ENCODE measurements at places on chromosomes 13 and 19.

GRCh38 chr19:6362351-6362801, 1.0 kb downstream of the CLPP start:
- peak; percentile 57 for DNase-seq

- peak; percentile 71 for DNase-seq
Observed at GRCh38 chr19:45492627-45493470, 4.0 kb downstream of the RTN2 start.

GRCh38 chr19:403221-404027, 5.5 kb downstream of the C2CD4C start:
- no peak for DNase-seq

DNA sequence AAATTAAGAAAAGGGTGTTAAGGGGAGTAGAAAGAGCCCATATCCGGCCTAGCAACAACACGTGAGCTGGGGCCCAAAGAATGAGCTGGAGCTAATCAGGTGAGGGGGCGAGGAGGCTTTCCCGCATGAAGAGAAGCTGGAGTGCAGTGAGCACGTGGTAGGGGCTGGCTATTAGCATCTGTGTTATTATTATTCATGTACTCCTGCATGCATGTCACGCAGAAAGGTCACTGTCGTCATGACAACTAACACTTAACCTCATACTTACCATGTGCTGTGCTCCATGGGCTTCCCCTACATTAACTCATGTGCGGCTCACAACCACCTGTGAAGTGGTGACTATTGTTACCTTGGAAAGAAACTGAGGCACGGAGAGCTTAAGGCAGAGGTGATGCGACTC, 227.6 kb upstream of the UBL3 start:
- no peak for DNase-seq

DNA sequence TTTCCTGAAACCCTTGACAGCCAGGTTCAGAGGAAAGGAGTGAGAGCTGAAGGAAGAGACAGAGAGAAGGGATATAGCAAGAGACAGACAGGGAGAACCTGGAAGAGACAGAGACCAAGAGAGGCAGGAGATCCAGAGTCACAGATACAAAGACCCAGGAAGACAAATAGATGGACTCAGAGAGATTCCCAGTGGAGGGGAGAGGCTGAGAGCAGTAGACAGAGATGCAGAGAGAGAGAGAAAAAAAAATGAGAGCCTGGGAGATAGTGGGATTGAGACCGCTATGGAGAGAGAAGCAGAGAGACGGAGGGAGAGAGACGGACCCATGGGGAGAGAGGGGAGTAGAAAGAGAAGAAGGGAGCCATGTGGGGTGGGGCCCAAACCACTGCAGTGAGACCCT, 763 bp downstream of the FXYD7 start:
- DNase-seq: no peak

- no peak for DNase-seq
Observed at GRCh38 chr19:2551172-2551863, 75.4 kb downstream of the GADD45B start.

DNA sequence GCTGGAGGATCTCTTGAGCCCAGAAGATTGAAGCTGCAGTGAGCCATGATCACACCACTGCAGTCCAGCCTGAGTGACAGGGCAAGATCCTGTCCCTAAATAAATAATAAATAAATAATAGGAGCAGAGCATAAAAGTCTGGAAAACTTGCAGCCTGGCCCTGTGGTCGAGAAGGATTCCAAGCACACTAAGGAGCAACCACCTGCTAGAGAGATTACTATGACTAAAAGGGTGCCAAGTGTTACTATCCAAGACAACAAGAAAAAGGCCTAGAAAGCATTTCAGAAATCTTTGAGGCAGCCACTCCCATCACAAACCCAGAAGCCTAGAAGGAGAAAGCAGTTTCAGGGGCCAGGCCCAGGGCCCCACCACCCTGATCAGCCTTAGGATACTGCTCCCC, 46.1 kb downstream of the LHFPL6 start:
- DNase-seq: no peak

DNA sequence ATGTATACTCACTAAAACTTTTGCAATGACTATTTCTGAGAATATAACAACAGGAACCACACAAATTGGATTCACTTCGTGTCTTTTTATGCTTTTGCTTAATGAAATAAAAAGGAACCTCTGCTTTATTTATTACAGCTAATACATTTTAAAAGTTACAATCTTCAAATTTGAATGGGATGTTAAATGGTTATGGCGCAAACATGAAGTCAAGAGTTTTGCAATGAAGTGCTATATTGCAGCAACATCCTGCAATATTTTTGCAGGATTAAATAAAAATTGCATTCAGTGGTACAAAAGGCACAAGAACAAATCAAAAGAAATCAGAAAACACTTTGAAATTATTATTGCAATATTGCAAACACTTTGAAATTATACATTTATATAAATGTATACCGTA, 1519.0 kb upstream of the MIR17HG start:
- no peak for DNase-seq

GRCh38 chr13:48449656-48450055, 36.7 kb upstream of the LPAR6 start:
- DNase-seq: peak; percentile 21

GRCh38 chr13:100063333-100063732, 25.6 kb upstream of the PCCA start:
- no peak for DNase-seq

GRCh38 chr13:51804295-51805172, 571 bp upstream of the DHRS12 start:
- DNase-seq: no peak

GRCh38 chr19:49890349-49891311, 6.1 kb downstream of the IL4I1 start:
- no peak for DNase-seq

- no peak for DNase-seq
Observed at GRCh38 chr13:113202912-113203311, 5.6 kb downstream of the PCID2 start.

DNA sequence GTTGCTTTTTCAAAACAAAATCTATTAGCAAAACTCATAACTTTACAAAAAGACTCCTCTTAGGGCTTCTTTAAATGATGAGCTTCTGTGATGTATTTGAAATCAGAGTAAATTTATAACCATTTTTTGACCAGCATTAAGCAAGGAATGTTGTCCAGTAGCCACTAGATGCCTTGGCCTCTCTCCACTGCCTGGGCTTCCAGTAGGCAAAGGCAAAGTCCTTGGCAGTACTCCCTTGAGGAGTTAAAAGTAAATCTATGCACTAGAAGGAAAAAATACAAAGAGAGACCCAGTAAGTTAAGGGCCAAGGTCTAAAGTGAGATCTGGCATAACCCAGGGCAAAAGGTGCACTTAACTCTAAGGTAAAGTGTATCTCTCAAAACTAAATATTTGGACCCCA, 9.5 kb downstream of the SERPINE3 start:
- no peak for DNase-seq

GRCh38 chr13:77338329-77338728, 11.4 kb upstream of the MYCBP2 start:
- no peak for DNase-seq

DNA sequence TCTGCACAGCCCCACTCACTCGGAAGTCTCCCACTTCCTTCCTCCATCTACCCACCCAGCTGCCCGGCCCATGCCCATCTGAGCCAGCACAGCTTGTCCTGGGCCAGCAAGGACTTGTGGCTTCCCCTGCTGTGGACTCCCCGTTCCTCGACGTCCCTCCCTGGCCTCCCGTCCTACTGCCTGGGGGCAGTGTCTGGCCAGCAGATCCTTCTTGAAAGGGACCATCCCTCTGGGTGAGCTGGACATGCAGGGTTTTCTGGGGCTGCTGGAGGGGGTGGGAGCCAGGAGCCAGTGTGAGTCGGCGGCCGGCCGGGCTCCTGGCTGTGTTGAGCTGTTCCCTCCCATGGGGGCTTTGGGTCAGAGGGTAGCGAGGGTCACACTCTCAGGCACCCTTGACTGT, 26.7 kb downstream of the CRTC1 start:
- no peak for DNase-seq

DNA sequence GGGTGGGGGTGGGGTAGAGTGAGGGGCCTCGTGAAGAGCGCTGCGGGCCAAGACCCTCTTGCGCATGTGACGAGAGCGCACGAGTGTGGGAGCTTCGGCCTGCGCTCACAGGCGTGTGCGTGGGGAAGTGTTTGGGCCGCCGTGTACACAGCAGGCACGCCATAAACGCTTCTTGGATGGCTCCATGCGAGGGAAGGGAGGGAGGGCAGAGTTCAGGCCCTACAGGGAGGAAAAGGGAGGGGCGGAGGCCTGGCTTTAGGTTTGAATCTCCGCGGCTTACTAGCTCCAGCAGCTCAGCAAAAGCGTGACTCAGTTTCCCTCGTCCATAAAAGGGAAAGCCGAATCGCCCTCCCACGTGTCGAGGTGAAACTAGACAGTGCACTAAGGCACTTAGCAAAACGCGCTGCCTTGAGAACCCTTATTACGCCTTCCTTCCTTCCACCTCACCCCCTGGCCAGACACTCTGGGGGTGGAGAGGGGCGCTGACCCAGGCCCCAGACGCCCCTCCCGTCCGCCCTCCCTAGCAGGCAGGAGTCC, 12.5 kb downstream of the GADD45B start:
- DNase-seq: no peak

- DNase-seq: peak; percentile 81
Observed at GRCh38 chr19:2084993-2085720, 11.0 kb downstream of the MOB3A start.

GRCh38 chr19:45163156-45163555, 2.4 kb upstream of the NKPD1 start:
- DNase-seq: no peak

DNA sequence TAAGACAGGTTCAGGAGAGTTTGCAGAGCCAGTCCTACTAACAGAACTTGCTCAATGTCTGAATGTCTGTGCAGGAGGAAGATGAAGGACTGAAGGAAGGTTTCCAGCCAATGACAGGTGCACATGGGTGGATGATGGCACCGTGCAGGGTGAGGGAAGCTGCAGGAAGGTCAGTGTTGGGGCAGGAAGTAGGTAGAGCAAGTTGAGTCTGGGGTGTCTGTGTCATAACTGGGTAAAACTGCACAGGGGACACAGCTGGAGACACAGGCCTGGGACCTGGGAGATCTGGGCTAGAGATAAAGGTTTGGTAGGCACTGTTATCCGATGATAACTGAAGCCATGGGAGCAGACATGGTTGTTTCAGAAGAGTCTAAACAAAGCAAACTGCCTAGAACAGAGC, 116.9 kb downstream of the USP12 start:
- DNase-seq: no peak

DNA sequence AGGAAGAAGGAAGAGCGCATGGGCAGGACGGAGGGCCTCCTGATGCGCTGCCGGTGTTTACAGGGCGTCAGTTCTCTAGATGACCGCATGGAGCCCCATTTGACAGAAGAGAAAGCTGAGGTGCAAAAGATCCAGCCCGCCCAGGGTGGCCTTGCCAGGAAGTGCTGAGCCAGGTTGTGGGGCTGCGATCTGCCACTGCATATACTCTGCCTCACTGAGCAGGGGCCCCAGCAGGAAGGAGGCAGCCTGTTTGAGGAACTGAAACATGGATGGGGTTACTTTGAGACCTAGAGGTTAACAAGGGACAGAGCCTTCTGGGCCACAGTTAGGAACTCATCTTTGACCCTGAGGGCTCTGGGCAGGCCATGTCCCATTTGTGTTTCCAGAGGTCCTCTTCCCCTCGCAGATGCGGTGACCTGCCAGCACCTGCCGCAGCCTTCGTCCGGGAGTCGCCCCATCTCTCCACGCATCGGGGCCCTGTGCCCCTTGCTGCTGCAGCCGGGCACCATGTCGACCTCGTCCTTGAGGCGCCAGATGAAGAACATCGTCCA, 3.2 kb downstream of the EPN1 start:
- DNase-seq: no peak

DNA sequence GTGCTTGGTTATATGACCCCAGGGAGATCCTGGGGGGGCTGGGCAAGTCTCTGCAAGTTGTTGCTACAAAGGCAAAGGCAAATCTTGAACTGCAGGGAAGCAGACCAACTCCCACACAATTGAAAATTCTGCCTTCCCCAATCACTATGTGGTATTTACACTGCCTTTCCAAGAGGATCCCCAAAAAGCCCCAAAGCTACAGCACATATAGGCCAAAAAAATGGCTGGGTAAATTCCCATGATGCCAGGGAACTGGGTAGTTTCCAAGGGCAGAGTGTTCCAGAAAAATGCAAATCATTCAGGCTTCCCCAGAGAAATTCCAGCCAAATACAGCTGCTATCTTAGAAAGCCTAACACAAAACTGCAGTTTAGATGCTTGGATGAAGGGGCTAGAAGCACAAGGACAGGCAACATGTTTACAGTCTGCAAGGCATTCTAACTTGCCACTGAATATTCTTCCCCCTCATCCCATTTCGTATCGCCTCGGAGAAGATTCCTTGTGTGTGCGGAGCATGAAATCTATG, 6.2 kb downstream of the FOXO1 start:
- no peak for DNase-seq

- DNase-seq: peak; percentile 38
Observed at GRCh38 chr13:20161275-20161950, 561 bp upstream of the GJA3 start.

DNA sequence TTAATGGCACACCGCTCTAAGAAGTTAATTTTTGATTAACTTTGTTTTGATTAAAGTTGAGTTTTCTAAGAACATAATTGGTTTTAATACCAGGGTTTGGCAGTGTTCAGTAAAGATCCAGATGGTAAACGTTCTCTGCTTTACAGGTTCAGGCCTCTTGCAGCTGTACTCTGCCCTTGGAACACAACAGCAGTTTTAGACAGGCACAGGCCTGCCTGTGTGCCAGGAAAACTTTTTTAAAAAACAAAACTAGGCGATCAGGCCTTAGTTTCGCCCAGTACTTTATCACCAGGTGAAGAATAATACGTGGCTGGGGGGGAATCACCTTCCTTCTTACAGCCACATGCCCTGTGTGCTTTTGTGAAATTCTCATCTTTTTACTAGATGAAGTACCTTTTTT, 38.0 kb upstream of the TEX29 start:
- no peak for DNase-seq

- DNase-seq: peak; percentile 8
Observed at GRCh38 chr19:11722414-11722813, 16.3 kb downstream of the ZNF823 start.

GRCh38 chr13:45446181-45446580, 18.6 kb upstream of the COG3 start:
- peak; percentile 85 for DNase-seq

DNA sequence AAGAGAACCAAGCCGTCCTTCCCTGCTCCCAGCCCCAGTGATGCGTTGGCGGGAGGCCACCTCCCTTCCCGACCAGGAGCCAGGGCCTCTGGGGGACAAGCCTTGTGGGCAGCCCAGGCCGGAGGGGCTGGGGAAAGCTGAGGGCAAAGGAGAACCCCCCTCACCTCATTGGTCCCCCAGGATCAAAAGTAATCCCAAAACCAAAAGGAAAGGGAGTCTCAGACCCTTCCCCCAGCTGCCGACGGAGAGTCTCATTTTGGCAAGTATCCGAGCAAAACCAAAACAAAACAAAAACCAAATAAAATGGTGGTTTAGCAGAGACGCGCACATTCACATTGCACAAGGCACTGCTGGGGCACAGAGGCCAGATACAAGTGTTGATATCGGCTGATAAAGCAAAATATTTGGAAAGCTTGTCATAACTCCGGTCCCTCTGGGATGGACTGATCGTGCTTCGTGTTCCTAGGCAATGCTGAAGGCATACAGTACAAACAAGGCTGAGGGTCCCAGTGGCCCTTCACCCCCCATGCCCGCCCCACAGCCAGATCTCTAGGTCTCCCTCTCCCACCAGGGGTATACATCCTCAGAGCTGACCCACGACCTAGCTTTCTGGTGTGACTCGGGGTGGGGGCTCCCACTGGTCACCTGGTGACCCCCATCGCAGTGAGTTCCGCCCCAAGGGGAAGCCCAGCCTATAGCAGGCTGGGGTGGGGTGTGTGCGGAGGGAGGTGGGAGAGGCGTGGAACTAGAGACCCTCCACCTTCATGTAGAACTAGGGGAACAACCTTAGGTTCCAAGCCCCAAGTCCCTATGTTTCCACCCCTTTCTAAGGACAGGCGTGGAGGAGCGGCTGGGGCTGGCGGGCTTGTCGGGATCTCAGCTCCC, 2.1 kb downstream of the CEBPA start:
- no peak for DNase-seq

Measured in ELR (cell line).